ENCODE measurements at places on chromosomes 7 and 10. TPM values are rescaled to one million over a fixed set of nuclear protein-coding genes. Genes with fewer than 3 reads are reported as not detected.

DNA sequence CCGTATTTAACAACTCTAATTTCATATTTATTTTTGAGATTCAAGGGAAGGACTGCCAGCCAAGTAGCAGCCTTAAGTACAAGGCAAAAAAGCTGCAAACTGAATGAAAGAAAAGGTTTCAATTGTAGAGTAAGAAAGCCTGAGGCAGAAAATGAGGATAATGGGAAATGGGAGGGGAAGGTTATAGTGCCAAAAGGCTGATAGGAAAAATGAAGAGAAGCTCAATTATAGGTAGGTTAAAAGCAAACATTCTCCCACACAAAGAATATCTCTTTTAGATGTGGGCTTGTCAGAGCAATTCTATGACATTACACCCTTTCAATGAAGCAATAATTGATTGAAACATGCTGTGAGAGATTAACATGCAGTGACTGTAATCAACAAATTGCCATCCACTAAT is 175.3 kb downstream of the RAPGEF5 start:
- ATAC-seq = peak; percentile 39

The RPS24 gene
- total RNA-seq = 1,500 TPM

DNA sequence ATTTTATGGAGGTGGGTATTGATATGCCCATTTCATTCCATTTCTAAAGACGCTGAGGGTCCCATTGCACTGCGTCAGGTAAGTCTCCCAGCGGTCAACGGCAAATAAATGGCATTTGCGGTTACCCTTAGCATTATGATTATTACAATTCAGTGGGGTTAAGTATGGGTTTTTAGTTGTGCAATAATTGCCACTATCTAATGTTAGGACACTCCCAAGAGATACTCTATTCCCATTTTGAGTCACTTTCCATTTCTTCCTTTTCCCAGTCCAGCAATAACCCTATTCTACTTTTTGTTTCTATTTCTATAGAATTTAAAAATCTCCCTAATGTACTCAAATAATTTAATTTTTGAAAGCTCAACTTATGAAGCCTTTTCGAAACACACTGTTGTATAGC is 4.0 kb downstream of the SLC35B4 start:
- no peak for ATAC-seq

- no peak for ATAC-seq
Observed at GRCh38 chr10:123552760-123553554, 113.2 kb upstream of the GPR26 start.

- no peak for ATAC-seq
Observed at GRCh38 chr10:57017356-57018037, 656.4 kb upstream of the ZWINT start.

The SLC18A3 gene
- total RNA-seq = not detected

The NKX1-2 gene
- 0.16 TPM for total RNA-seq

The TSPAN13 gene
- total RNA-seq = 12.7 TPM

- no peak for ATAC-seq
Observed at GRCh38 chr7:105391429-105391828, 2.7 kb upstream of the SRPK2 start.

- no peak for ATAC-seq
Observed at GRCh38 chr7:42164881-42165428, 72.1 kb downstream of the GLI3 start.

The CTNNA3 gene
- not detected for total RNA-seq

- peak; percentile 64 for ATAC-seq
Observed at GRCh38 chr7:142557971-142558582, 191.2 kb upstream of the PRSS1 start.

DNA sequence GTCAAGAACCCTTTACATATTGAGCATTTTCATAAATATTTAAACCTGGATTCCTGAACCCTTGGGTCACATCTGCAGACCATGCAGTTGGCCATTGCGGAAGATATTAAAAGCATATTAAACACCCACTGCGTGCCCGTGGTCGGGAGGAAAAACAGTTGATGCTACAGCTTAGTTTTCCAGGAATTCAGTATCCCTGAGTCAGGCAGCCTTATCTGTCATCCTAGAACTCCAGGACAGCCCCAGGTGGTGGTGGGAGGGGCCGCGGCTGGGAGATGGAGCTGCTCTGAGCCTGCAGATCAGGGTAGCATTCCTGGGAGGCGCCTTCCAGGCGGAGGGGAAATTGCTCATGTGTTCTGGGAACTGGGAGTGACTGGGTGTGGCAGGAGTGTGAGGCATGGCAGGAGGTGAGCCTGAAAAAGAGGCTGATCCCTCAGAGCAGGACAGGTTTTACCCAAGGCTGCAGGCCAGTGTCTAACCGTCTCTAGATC is 222.9 kb upstream of the SH2B2 start:
- ATAC-seq = peak; percentile 93

- no peak for ATAC-seq
Observed at GRCh38 chr7:4820405-4820966, 41.3 kb downstream of the PAPOLB start.

The FAM180A gene
- total RNA-seq = 0.68 TPM

DNA sequence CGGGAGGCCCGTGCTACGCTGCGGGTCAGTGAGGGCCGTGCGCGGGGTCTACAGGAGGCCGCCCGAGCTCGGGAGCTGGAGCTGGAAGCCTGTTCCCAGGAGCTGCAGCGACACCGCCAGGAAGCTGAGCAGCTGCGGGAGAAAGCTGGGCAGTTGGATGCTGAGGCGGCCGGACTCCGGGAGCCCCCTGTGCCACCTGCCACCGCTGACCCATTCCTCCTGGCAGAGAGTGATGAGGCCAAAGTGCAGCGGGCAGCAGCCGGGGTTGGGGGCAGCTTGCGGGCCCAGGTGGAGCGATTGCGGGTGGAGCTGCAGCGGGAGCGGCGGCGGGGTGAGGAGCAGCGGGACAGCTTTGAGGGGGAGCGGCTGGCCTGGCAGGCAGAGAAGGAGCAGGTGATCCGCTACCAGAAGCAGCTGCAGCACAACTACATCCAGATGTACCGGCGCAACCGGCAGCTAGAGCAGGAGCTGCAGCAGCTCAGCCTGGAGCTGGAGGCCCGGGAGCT is 7.0 kb downstream of the LZTS2 start:
- no peak for ATAC-seq

The FANK1 gene
- total RNA-seq = 3.2 TPM

The TRPV6 gene
- total RNA-seq = 0.68 TPM

The FAM237B gene
- not detected for total RNA-seq

Data from esophagus mucosa (tissue), 1 donor.